ENCODE measurements at places on chromosomes 4 and X.

DNA sequence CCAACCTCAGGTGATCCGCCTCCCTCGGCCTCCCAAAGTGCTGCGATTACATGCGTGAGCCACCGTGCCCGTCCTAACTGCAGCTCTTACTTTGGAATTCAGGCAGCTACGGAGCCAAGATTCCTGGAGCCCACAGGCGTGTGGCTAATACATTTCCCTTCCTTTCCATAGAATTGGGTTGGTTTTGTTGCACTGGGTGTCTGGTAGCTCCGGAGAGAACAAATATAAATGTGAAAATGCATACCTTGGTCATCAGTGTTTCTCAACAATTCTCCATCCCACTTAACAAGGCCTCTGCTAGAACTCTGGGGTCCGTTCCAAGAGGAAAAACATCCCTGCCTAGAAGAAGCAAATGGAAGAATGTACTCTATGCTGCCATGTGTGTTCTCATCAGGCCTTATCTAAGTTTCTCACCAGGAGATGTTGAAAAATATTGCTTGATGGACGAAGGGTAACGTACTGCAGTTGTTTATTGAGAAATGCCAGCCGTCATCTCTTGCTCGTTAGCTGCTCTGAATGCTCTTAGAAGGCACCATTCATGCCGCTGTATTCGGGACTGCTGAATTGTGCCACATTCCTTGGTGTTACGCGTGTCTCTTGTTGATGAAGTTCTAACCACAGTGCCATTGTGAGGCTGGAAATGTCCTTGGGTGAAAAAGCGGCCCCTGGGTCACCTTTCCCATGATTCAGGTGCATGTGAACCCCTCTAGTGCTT, 50.5 kb upstream of the CD99 start:
- DNase-seq, result no peak

GRCh38 chr4:17898553-17899055, 87.8 kb downstream of the NCAPG start:
- DNase-seq, result no peak

DNA sequence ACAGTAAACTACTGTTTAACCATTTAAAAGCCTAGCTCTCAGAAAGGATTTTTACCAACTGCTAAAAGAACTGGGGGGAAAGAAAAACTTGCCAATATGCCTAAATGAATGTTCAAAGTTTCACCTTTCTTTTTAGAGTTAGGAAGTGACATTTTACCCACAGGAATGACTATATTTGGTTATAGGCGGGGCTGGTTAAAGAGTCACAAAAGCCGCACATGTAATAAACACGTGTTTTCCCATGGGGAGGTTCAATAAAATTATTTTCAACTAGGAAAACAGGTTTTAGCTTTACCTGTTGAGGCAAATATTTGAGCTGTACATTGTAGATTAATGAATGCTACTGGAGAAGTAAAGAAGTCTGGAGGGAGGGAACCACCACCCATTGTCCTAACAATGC, 41.6 kb upstream of the UGDH start:
- DNase-seq, result peak; percentile 12

DNA sequence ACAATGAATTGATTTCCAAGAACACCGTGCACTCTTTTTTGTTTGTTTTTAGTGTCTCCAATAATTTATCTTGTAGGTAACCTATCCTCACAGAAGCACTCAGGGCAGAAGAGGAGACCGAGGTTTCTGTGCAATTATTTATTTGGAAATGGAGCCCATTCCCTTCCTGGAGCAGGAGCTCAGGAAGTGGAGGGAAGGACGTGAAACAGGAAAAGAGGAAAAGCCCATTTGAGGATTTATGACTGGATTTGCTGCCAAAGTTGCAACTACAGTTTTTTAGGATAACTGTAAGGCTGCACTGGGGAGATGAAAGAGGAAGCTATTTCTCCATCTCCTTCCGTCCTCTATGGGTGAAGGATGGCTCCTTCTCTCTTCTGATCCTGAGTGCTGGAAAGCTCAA, 31.7 kb upstream of the MXRA5 start:
- no peak for DNase-seq
